ENCODE measurements at places on chromosomes 7 and 10.

GRCh38 chr7:121436136-121436535 lies 40.0 kb upstream of the FAM3C start:
- no peak for DNase-seq

DNA sequence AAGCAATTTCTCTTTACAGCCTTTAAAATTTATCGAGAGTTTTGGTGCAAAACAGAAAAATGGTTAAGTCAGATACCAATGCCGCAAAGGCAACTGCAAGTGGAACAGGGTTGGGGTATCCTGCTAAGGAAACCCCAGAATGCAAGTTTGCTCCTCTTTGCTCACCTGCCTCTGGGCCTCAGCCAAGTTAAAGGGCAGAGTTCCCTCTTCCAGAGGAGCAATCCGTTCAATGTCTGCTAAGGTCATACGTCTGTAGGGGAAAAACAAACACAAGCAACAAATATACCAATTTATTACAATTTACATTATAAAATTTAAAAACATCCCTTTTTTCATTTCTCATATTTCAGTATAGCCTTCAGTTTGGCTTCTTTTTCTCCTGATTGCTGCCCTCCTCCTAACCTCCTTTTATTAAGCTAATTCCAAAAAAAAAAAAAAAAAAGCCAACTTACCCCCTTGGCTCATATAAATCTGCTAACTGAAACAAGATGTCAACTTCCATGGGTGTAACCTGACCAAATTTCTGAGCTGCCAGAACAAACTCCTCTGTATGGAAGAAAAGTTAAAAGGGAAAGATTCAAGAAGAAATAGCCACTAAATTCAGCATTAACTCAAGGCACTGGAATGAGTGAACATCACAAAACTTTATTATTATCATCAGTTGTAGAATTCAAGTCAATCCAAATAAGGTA lies 132.6 kb downstream of the SLC25A13 start:
- no peak for DNase-seq

DNA sequence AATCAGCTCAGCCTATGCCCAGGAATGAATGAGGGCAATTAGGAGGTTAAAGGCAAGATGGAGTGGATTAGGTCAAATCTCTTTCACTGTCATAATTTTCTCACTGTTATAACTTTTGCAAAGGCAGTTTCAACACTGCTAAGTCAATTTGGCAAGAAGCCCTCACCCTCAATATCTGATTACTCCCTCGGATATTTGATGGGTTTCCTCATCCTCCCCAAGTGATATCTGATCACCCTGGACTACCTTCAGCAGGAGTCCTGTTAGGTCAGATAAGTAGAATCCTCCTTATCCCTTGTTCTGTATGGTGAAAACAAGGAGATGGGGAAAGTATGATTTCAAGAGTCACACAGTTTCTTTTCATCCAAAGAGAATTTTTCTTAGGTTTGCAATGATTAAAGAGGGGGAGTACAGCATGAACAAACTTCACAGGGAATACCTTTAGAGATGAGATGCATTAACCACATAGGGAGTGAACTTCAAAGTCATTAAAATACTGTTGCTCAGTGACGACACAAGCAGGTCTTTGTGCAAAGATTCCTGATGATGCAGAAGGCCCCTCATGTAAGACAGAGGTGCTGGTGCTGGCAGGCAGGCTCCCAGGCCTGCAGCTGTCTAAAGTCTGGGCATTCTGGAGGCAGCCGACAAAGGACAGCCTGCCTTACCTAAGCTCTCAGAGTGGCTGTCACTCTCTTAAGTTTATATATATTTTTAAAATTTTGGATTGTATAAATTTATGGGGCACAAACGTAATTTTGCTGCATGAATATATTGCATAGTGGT lies 75.4 kb upstream of the POM121L12 start:
- DNase-seq = no peak

DNA sequence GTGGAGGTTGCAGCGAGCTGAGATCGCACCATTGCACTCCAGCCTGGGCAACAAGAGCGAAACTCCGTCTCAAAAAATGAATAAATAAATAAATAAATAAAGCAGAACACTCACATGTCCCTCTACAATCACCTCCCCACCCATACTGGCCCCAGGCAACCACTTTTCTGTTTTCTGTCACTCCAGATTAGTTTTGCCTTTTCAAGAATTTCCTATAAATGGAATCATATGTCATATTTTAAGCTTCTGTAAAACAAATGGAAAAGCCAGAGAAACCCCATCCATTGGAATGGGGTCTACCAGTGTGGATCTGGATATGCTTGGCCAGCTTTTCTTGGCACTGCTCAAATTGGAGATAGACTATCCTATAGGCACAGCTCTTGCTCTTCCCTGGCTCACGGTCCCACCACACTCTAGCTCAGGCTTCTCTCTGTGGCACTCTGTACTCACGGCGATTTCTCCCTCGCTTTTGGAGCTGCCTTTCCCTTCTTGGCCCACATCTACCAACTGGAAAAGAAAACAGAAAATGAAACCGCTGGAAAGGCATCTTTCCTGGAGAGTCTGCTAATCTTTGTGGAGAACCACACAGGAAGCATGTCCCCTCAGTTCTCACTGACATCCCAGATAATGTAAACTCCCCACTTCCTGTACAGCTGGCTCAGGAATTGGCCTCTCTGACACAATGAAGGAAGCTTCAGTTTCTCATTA lies 210.1 kb downstream of the JCAD start:
- DNase-seq = no peak

DNA sequence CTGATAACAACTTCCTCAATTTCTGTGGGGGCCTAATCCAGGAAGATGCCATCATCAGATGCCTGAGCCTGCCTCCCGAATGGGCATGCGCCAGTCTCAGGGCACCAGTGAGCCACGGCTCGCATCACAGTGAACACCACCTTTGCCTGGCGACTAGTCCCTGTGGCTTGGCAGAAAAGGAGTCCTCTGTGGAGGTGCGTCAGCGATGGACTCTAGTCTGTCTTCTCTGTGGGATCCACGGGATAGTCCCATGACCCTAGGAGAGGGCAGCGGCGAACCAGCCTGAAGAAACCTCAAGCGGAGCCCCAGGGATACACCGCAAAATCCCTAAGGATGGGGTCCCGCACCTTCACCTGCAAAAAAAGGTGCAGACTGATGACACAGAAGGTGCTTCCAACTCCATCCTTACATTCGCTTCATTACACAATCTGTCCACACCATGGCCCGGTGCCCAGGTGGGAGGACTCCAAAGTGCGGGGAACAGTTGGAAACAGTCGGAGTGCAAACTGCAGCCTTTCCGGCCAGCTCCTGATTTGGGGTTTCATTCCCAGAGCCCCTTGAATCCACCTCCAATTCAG lies 35.1 kb upstream of the ZNF273 start:
- no peak for DNase-seq

DNA sequence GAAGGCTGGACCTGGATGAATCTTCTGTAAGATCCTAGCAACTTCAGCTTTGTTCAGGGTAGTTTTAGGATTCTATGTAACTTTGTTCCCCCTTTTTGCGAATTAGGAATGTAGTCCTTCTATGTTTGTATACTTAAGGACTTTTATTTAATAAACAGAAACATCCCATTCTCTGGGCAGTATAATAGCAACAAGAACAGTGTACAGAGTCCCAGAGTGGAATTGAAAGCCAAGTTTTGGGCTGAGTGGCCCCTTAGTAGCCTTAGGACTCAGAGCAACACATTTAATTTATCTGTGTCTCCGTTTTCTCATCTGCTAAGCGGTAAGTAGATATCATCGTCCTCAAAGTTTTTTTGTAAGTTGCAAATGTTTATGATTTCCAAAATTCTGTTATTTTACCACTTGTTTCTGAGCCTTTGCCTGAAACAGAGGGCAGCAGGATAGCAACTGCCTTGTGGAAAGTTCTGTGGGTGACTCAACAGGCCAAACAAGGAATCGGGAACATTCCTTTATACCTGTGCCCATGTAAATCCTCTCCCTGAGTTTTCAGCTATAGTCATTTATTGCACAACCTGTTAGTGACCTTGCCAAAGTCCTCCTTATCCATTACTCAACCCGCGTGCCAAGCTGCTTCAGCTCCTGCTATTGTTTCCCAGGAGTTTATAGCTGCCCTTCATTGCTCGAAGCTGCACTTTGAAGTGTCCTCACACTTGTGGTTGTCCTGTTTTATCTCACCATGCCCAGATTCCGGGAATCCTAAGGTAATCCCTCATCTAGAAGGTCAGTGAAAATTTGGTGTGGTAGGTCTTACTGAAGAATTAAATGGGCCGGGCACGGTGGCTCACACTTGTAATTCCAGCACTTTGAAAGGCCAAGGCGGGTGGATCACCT lies 199.1 kb upstream of the AHR start:
- DNase-seq = no peak

DNA sequence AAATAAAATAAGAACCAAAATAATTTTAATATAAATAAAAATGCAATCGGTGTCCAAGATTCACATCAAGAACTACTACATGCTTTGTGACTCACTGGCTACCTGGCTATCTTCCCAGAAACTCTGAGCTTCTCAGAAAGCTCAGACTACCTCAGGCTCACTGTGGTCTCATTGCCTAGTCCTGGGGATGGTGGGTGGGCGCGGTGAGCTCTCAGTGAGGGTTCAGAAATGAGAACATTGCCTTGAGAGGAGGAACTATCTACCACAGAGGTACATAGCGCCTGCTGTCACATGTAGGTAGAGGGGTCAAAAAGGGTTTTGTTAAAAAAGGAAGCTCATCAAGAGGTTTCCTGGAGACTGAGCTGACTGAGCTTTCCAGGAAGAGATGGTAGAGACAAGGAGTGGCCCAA lies 108.0 kb downstream of the WDFY4 start:
- no peak for DNase-seq

DNA sequence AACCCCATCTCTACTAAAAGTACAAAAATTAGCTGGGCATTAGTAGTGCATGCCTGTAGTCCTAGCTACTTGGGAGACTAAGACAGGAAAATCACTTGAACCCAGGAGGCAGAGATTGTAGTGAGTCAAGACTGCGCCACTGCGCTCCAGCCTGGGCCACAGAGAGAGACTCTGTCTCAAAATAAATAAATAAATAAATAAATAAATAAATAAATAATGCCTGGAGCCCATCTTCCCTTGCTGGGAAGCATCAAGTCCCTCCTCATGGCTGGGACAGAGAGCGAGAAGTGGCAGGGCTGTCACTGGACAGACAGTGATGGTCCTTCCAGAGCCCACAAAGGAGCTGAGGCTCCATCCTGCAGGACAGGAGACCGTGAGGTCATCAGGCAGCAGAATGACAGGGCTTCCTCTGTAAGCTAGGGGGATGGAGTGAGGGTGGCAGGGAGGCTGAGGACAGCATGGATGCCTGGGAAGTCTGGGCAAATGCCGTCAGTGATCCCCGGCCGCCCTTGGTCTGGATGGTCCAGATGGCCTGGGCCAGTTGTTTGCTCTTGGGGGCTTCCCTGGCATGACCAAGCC lies 36.4 kb upstream of the ELN start:
- no peak for DNase-seq

DNA sequence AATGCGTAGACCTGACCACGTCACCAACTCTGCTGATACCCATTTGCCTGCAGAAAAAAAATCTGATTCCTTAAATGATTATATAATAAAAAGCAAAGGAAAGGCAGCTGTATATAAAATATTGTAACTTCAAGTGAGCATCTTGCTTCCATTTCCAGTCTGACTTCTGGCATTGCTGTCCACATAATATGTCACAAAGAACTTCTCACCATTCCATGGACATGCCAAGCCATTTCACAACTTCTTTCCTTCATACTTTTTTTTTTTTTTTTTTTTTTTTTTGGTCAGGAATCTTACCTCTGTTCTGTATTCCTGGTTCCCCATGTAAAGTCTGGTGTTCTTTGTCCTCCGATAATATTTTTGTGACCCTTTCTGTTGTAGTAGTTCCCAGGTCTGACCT lies 165.5 kb downstream of the SND1 start:
- no peak for DNase-seq

GRCh38 chr10:98238391-98238790 lies 29.6 kb downstream of the LOXL4 start:
- DNase-seq = no peak

DNA sequence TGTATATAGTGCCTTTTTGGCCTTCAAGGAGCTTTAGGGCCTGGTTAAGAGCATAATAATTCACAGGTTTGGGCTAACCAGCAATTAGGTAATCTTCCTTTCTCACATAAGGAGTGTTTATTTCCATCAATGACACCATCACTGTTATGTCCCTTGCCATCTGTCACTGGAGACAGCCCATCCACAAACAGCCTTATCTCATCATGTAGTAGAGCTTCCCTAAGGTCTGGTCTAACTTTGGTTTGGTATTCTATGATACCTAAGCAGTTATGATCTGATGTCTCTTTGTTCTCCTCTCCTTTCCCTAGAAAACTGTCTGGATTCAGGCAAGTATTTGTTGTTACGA lies 26.4 kb downstream of the MAPK8 start:
- DNase-seq = no peak

- no peak for DNase-seq
Observed at GRCh38 chr7:69091521-69091920, 506.8 kb upstream of the AUTS2 start.

Data from type B pancreatic cell (in vitro differentiated cells).